Thyroid gland (tissue), 4 donors: ENCODE measurements at places on chromosomes 2 and 18.

GRCh38 chr2:11389551-11390398 lies 45.3 kb upstream of the ROCK2 start:
- peak; percentile 34 for DNase-seq

DNA sequence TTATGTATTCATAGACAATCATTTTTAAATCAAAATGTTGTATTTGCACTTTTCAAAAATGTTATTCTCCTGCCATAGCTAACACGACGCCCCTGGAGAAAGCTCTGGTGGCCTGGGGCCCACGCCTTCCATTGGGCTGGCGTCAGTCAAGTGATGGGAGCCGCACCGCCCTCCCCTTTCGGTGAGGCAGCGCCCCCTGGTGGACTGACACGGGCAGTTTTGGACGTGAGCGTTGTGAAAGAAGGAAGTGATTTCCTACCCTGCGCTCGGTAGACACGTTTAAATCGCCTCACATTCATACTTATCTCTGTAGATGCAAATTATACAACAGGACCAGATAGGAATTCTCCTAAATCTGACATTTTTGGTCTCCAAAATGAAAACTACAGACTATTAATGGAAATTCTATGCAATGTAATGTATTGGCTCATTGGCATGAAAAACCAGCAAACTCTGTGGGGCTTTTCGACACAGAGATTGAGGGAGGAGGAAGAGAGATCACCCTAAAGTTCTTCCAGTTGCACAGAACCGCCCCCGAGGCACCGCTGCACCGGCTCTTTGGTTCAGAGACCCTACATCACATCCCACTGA lies 326.2 kb upstream of the SOX11 start:
- peak; percentile 83 for DNase-seq

- DNase-seq = no peak
Measured at GRCh38 chr2:224157655-224158054, 118.6 kb upstream of the SERPINE2 start.

DNA sequence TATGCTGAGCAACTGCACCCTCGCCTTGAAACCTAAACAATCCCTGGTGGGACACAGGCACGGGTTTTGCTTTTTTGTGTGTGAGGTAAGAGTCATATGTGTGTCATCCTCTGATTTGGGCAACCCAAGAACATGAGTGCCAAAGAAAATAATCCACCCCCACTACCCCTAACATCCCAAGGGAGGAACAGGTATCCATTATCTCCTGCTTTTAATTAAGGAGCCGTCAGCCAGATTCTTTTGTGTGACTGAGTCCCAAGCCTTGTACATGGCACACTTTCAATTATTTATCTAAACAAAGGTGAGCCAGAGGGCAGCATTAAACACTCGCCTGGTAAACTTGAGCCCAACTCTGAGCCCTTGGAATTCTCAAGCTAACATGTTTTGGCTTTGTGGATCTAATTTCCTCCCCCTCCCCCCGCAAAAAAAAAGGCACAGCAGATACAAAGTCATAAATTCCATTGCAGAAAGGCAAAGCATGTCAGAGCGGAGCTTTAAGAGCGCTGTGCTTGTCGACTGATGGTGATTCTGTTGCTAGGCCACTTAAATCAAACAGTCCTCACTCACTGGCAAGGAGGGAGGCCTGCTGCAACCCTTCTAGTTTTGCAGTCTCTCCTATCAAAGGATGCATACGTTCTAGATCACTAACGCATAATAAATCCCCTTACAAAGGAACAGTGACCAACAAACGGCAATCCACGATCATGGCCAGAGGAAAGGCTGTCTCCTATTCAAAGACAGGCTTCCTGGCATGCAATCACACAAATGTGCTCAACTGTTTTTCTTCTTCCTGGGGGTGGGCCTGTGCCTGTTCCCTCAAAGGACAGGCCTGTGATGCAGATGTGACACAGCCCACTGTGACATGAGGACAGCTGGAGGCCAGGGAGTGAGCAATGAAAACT lies 143.5 kb upstream of the LMAN1 start:
- peak; percentile 35 for DNase-seq

DNA sequence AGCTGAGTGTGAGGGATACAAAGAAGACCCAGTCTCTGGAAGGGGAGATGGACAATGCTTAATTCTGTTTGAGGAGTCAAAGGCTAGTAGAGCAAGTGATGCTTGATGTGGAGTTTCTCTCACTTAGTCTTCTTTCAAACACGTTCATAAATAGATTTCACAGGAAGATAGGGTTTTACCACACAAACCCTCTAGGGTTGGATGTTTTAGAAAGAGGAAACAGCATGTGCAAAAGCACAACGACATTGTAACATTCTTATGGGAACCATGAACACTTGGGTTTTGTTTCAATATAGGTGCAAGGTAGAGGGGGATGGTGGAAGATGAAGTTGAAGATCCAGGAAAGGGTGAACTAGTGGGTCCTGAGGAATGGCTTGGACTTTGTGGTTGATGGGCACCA lies 10.8 kb upstream of the EFEMP1 start:
- no peak for DNase-seq

GRCh38 chr18:59123588-59124369 lies 15.9 kb upstream of the SEC11C start:
- no peak for DNase-seq

DNA sequence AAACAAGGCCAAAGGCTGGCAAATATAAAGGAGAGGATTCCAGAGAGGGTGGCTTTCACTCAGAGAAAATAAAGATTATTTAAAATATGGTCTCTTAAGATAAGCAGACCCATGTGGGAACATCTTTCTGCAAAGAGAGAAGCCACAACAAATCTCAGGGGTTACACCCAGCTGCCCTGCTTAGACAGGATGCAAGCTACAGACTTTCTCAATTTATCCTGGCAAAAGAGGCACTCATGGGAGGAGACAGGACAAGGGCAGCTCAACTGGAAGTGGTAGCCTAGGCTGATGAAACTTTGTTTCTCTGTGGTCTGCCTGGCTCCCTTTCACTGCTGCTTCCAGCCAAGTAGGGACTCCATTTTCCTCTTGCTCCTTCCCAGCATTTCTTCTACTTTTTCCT lies 25.9 kb upstream of the SULT1C4 start:
- no peak for DNase-seq

GRCh38 chr2:159616286-159616701 lies at the start of gene BAZ2B:
Gene BAZ2B (minus strand): TSS chr2:159616548. CDS start chr2:159478719, 137,829 bp downstream.
- DNase-seq = peak; percentile 19

DNA sequence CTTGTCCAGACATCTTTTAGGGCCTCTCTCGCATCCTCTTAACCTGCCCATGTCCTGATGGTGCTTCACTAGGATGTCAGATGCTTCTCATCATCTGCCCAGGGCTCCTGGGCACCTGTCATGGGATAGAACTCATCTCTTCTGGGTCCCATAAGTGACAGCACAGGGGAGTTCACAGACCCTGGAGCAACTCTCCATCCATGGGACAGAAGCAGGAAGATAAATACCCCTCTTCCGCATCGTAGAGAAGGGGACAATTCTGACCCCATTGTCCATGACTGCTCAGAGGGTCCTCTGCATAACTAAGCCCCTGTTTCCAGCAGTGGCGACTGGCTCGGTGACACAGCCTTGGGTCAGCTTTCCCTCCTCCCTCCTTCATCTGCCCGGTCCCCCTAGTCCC lies 82.3 kb downstream of the TWIST2 start:
- no peak for DNase-seq

DNA sequence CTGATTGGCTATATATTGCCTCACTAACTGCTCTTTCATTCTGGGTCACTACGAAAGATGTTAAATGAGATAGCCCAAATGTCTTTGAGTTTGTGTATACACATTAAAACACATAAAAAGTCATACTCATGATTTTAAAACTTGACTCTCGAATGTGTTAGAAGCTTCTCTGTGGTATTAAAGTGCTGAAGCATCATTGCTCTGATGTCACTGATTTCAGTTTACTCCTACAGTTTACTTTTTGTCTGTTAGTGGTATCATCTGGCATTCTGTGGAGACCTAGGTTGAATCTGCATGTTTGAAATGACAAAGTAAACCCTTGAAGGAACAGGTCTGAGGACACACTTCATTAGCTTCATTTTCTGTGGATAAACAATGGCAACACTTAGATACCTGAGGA lies 10.7 kb downstream of the NT5DC4 start:
- no peak for DNase-seq

DNA sequence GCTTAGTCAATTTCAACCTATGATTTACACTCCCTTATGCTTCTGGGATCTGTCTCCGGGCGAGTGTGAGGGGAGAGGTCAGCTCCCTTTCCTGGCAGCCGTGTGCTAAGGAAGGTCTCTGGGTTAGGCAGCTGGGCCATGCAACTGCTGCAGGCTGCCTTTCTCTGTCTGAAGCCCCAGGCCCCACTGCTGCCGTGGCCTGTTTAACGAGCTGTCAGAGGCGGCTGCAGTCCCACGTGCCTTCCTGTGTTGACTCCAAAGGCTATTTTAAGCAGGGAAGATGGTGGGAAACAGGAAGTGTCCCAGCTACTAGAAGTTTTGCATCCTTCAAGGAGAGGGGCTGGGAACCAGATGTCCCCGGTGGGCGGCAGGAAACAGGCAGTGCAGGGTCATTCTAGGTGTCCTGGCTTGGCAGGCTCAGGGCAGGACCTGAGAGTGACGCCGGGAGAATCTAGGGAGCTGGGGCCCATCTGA lies 186.4 kb downstream of the TNS1 start:
- DNase-seq = peak; percentile 17

GRCh38 chr2:70362661-70363060 lies 60.8 kb upstream of the FAM136A start:
- DNase-seq = no peak

GRCh38 chr2:158413581-158413980 lies 43.0 kb downstream of the CCDC148 start:
- DNase-seq = no peak

DNA sequence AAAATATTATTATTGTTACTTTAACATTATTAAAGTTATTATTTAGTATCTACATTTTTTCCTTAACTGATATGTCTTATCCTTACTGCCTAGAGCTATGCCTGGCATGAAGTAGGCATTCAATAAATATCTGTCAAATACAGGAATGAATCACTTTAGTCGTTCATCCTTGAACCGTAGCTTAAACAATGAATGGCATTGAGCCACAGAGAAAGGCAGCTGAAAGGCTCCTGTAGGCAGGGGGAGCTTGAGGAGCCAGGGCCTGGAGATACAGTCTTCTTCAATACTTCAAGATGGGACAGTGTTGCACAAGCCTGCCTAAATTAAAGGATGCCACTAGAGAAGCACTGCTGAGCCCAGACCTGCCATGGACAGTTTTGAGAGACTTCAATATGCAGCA lies 22.5 kb downstream of the CYRIA start:
- no peak for DNase-seq

GRCh38 chr18:80034852-80035406 lies 695 bp downstream of the RBFA start:
- peak; percentile 3 for DNase-seq

- DNase-seq = peak; percentile 67
Measured at GRCh38 chr2:205776139-205776538, 93.8 kb downstream of the NRP2 start.

- no peak for DNase-seq
Measured at GRCh38 chr2:29270701-29271121, 155.5 kb downstream of the CLIP4 start.

DNA sequence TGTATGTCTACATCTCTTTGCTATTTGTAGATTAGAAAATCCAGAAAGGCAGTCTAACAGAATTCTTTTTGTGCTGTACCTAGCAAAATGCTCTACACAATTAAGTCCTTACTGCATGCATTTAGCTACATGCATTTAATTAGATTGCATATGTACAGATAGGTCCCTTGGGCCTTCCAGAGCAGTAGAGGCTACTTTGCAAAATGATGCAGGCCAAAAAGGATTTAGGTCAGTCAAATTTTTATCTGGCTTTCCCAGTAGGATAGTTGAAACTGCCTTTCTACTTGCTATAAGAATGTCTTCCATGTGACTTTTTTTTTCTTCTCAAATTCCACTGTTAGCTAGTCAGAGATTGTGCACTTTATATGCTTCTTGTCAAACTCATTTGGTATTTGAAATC lies 19.3 kb downstream of the GALNT13 start:
- DNase-seq = no peak

GRCh38 chr2:20235655-20236305 lies 10.8 kb upstream of the SDC1 start:
- DNase-seq = no peak

DNA sequence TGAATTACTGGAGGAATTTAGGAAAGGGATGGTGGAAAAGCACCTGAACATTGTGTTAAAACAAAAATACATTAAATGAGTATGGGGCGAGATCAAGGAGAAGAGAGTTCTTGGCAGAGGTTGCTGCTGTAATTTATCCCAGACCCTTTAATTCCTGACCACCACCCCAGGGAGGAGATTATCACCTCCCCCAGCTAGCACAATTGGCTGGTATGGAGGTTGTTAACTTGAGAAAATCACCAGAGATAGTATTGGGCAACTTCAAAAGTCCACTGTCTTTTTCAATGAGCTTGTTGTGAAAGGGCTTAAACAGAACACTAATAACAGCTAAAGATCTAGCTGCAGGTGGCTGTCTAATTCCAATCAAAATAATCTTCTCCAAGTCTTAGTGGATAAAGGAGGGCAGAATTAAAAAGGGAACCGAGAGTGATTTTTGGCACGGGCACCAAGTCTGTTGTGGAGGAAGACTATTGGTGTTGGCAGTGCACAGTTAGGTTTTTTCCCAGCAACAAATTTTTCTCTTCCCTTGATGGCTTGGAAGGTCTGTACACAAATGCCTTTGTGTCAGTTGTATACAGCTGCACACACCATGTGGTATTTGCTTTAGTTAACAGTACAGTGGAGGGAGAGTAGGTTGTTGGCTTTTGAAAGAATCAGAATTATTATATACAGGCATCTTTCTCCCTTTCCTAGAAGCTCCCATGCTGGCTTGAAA lies 289.5 kb downstream of the SLC4A3 start:
- no peak for DNase-seq

DNA sequence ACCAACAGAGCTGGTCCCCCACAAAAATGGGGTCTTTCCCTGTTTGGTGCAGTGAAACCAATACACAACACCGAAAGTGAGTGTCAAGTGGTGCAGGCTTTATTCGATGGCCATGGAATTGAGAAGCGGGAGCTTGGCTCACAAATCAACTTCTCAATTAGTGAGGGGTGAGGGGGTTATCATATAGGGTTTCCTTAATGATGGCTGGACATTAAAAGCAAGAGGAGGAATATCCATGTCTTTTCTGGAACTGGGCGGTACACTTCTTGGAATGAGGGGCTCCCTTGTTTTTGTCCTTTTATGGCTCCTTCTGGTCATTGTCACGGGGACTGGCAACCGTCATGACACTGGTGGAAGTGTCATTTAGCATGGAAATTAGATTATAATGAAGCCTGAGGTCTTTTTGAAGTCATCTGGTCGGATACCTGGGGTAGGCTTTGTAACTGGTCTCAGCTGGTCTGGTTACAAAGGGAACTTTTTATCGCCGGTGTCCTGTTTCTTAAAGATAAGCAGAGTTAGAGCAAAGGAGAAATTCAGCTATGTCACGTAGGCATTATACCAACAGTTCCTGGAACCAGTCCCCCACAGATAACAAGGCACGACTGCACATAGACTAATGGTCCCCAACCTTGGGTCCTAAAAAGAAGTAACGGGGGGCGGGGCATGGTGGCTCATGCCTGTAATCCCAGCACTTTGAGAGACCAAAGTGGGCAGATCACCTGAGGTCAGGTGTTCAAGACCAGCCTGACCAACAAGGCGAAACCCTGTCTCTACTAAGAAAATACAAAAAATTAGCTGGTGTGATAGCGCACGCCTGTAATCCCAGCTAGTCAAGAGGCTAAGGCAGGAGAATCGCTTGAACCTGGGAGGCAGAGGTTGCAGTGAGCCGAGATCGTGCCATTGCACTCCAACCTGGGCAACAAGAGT lies 93.5 kb upstream of the NDUFV2 start:
- DNase-seq = no peak
